Activated T-helper 9 cell treated with anti-CD3 and anti-CD28 coated beads, Interleukin-2, amount 50 U/mL, for 16 hours (primary cell): ENCODE measurements at places on chromosomes 5 and 9.

- no peak for DNase-seq
These were observed 103.8 kb upstream of the ERCC6L2 start for GRCh38 chr9:95771556-95772246.

GRCh38 chr9:75604661-75605060 is 285.8 kb upstream of the PCSK5 start:
- no peak for DNase-seq

- no peak for DNase-seq
These were observed 128.7 kb downstream of the SPOCK1 start for GRCh38 chr5:137370096-137371071.

GRCh38 chr5:63686938-63687337 is 275.3 kb downstream of the HTR1A start:
- DNase-seq, result no peak

DNA sequence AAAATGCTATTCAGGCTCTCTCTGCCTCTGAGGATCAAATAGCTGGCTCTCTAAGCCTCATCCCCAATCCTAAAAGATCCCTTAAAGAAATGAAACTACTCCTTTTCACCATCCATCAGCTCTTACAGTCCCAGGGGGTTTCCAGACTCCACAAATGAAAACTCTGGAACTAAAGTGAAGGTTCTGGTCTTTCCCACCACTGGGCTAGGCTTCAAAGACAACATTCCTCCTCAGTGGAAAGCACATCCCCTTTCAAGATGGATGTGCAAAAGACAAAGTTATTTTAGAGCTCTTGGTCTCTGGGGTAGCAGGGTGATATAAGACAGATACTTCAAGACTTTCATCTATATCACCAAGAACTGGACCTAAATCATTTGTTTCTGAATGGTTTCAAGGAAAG is 106.9 kb downstream of the DCP2 start:
- no peak for DNase-seq
